ENCODE measurements at places on chromosomes 6 and 20.

DNA sequence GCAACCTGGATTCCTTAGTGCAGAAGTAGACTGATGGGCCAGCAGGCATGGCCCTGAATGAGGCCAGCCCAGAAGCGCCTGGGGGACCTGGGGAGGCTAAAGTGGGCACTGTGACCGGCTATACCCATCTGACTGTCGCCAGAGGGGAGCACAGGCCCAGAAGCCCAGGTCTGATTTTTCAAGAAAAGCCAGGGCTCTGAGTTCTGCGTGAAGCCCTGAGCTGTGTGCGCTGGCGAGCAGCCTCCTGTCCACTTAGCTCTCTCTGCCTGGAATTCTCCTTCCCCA is 111.7 kb downstream of the SULF2 start:
- DNase-seq: no peak

GRCh38 chr6:16999491-17000436 is 102.1 kb upstream of the STMND1 start:
- no peak for DNase-seq

GRCh38 chr6:135163440-135163738 is 17.7 kb upstream of the MYB start:
- no peak for DNase-seq

DNA sequence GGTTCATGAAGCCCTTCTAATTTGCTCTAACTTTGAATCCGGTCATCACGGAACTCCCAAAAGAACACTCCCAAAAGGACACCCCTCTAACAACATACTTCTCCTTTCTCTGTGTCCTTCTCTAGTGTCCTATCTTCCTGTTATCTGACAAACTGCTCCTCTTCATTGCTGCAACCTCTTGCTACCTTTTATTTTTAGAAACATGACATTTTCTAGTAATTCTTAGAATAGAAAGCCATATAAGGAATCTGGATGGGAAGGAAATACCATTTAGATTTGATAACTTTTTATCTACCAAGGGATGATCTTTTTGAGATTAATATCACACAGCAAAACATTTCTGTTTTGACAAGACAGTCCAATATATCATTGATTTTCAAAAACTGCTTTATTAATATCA is 63.1 kb downstream of the COL12A1 start:
- no peak for DNase-seq

DNA sequence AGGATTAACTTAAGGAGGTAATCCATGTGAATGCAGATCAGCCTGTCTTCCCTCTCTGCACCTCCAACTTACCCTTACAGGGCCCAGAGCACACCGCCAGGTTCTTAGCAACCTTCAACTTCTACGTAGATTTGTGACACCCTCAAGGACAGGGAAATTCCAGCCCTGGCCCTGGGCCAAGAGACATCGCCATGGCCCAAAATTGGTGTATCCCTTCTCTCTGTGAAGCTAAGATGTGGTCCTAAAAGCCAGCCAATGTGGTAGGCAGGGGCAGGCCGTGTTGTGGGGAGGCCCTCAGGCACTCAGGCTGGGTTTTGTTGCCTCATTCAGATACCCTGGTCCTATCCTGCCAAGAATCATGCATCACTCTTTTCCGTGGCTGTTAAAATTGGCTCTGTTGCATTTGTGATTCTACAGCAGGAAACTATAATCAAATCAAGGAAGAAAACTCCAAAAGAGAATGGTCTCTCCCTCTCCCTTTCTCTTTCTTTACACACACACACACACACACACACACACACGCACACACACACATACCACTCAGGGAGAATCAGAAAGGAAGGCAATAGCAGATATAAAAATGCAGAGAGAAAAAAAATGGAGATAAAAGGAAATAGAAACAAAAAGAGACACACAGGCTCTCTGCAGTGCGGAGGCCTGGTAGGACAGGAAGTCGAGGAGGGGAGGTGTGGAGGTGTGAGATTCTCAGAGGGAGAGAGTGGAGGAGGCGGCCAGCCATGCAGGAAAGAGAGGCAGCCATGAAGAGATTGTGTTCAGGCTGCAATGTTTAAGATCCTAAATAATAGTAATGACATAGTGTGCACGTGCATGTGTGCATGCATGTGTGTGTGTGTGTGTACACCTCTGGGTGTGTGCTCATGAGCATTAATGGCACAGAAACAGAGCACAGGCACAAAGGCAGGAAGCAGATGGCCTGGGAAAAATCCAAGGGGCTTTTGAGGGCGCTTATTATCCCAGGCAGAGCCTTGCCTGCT is 201.8 kb upstream of the LRFN2 start:
- DNase-seq: no peak

GRCh38 chr20:49846206-49846807 is 33.7 kb downstream of the SLC9A8 start:
- peak; percentile 47 for DNase-seq

GRCh38 chr6:138637822-138638221 is 135.7 kb upstream of the CCDC28A start:
- no peak for DNase-seq

DNA sequence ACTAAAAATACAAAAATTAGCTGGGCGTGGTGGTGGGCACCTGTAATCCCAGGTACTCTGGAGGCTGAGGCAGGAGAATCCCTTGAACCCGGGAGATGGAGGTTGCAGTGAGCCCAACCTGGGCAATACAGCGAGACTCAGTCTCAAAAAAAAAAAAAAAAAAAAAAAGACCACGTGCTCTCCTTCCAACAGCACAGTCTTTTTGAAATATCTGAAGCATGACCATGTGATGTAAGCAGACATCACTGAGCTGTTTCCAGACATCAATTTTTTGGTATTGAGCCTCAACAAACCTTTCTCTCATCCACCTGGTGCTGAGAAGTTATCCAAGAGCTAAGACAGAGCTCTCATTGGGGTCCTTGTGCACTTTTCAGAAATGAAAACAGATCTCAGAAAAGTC is 249.2 kb downstream of the FOXA2 start:
- DNase-seq: no peak

- DNase-seq: no peak
These were observed at the start of gene SCGN for GRCh38 chr6:25652007-25652515. Gene SCGN, plus strand, starts transcription at chr6:25652215. Its CDS starts 189 bp downstream, at chr6:25652404.

DNA sequence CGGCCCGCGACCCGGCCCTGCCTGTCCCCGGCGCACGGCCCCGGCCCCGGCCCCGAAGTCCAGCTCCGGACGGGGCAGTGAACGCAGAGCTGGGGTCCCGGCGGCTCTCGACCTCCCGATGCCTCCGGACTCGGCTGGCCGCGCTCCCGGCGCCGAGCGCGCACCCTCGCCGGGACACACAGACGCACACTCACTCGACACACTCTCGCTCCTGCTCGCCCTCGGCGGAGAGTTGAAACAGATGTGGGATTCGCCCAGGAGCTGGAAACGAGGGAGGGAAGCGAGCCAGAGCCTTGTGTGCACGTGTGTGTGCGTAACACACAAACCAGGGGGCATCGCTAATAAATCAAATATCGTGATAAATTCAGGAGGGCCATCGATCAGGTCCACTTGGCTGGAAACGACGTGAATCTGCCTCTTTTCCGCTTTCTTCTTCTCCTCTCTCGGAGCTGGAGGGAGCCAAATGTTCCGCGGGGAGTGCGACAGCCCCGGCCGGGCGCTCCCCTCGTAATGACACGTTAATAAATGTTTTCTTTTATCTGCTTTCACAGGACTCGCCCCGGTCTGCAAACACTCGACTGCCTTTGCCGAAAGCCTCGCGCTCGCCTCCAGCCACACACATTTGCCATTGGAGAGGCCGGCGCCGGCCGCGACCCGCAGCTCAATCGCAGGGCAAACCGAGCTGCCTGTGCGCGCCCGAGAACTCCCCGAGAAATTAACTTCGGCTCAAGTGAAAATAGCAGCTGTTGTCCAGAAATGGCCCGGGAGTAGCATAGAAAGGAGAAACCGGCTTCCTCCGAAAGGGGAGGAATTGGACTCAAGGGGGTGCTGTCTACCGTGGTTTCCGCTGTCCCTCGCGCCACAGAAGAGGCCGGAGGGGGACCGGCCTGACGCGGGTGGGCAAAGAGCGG is 828 bp upstream of the SULF2 start:
- DNase-seq: peak; percentile 98

DNA sequence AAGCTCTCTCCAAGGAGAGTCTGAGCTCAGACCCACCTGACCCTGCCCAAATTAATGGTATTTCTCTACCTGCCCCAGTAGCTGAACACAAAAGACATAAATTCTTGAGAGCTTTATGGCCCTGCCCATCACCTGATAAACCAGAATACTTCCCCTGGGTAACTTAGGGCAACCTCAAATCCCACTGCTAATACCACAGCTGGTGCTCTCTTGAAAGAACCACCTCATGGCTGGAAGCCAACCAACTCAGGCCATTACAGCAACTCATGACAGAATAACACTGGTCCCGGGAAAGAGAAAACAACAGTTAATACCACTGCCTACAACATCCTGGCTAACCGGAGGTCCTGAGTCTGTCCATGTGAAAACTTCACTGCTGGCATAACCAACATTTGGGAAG is 328.6 kb downstream of the NKAIN2 start:
- no peak for DNase-seq

DNA sequence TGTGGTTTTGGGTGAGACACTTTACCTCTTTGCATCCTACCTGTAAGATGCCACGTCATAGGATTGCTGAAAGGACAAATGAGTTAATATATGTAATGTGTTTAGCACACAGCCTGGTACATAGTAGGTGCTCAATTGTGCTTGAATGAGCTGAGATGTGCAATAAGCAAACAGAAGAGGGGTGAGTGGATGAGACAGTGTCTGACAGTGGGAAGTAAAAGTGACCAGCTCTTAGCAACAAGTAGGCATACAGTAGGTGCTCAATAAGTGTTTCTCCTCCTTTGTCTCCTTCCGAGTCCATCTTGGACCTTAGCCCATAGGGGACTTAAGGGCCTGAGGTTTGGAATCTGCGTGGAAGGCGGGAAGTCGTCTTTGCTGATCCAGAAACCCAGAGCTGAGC is 104.7 kb downstream of the CEBPB start:
- no peak for DNase-seq

GRCh38 chr6:111110036-111110435 is 22.7 kb downstream of the SLC16A10 start:
- no peak for DNase-seq

Data from HuH-7.5 (cell line).